ENCODE measurements at places on chromosomes 6 and 20. TPM values are rescaled to one million over a fixed set of nuclear protein-coding genes. Genes with fewer than 3 reads are reported as not detected.

DNA sequence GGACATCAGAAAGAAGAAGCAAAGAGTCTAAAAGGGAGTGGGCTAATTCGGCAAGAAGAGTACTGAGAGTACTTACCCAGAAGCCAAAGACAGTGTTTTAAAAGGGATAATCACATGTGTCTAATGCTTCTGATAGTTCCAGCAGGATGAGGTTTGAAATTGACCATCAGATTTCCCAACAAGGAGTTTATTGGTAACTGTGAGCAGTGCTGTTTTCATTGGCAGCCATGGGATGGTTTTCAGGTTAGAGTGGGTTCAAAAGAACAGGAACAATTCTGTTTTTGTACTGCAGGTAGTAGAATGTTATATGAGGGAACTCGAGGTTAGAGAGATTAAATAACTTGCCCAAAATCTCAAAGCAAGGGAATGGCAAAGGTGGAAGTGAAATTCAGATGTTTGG, 8.5 kb downstream of the RNF217 start:
- DNase-seq, result no peak

DNA sequence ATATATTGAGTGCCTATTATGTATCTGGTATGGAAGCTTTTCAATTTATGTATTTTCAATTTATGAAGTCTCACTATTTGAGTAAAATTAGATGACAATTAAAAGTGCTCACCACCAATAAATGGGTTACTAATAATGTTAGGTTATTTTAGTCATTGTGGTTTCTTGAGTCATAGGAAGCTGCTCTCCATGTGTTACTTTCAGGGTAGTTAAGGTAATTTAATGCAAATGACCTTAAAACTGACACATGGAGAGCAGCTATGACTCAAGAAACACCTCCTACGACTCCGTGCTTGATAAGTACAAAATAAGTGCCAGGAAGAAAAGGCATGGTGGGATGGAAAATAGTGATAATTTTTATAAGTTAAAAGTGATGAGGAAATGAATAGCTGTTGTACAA, 16.5 kb upstream of the TINAG start:
- DNase-seq, result no peak

GRCh38 chr6:35635601-35636597, 52.8 kb downstream of the FKBP5 start:
- no peak for DNase-seq

Gene PRDM1
- total RNA-seq, result 17.6 TPM

Gene GLP1R
- total RNA-seq, result not detected

Gene PRL
- total RNA-seq, result not detected

Gene SFT2D1
- total RNA-seq, result 65.0 TPM

GRCh38 chr20:47605673-47606413, 104.2 kb downstream of the NCOA3 start:
- DNase-seq, result no peak

GRCh38 chr20:5691918-5692618, 58.1 kb upstream of the SHLD1 start:
- DNase-seq, result no peak

- DNase-seq, result no peak
Measured at GRCh38 chr6:56833127-56833791, 121.6 kb upstream of the BEND6 start.

Gene RIPOR2
- 2.0 TPM for total RNA-seq

Gene SLC17A1
- total RNA-seq, result not detected

Gene C6orf163
- 1.1 TPM for total RNA-seq

Gene PANK2
- 31.3 TPM for total RNA-seq

- no peak for DNase-seq
Measured at GRCh38 chr6:168376120-168376519, 56.5 kb upstream of the DACT2 start.

Gene LZTS3
- total RNA-seq, result 8.3 TPM

Gene CDH22
- 0.13 TPM for total RNA-seq

DNA sequence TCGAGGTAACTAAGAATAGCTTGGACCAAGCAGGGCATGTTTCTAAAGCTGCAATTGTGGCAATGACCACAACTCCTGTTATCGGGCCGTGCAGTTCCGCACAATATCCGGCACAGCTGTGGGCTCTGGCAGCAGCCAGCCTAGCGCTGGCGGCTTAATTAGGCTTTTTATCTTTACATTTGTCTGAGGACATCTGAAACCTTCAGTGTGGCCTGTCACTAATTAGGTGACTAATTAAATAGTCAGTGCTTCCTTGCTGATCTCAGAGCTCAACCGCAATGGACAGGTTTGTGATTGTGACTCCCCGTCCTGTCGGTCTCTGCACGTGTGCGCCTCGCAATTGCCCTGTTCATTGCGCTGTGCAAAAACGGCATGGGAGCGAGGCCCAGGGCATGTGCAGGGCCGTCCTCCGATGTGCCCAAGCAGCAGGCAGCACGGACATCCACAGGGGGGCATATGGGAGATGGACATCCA, 134.8 kb upstream of the INSM1 start:
- DNase-seq, result no peak

DNA sequence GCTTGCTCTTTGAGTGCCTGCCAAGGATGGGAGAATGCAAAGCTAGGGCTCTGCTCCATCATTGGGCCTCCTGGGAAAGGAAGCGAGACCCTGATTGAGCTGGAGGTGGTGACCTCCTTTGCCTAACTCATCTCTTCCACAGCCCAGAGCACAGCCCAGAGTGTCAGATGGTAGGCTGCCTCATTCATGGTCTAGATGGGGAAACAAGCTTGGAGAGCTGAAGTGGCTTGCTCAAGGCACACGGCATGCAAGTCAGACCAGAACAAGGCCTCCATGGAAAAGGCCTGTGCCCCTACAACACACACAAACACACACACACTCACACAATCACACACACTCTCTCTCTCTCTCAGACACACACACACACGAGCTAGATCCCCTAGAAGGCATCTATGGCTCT, 17.5 kb downstream of the TGM3 start:
- DNase-seq, result no peak

DNA sequence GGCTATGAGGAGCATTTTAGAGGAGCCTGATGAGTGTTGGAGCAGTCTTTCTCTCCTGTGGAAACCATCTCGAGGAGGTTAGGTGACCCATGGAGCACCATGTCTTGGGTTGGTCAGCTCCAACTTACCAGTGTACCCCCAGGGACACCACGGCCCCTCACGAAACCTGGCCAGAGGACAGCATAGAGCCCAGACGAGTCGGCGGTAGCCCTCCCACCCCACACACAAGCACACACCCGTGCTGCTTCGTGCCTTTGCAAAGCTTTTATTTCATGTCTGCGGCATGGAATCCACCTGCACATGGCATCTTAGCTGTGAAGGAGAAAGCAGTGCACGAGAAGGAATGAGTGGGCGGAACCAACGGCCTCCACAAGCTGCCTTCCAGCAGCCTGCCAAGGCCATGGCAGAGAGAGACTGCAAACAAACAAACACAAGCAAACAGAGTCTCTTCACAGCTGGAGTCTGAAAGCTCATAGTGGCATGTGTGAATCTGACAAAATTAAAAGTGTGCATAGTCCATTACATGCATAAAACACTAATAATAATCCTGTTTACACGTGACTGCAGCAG, 53.6 kb downstream of the EZR start:
- no peak for DNase-seq

DNA sequence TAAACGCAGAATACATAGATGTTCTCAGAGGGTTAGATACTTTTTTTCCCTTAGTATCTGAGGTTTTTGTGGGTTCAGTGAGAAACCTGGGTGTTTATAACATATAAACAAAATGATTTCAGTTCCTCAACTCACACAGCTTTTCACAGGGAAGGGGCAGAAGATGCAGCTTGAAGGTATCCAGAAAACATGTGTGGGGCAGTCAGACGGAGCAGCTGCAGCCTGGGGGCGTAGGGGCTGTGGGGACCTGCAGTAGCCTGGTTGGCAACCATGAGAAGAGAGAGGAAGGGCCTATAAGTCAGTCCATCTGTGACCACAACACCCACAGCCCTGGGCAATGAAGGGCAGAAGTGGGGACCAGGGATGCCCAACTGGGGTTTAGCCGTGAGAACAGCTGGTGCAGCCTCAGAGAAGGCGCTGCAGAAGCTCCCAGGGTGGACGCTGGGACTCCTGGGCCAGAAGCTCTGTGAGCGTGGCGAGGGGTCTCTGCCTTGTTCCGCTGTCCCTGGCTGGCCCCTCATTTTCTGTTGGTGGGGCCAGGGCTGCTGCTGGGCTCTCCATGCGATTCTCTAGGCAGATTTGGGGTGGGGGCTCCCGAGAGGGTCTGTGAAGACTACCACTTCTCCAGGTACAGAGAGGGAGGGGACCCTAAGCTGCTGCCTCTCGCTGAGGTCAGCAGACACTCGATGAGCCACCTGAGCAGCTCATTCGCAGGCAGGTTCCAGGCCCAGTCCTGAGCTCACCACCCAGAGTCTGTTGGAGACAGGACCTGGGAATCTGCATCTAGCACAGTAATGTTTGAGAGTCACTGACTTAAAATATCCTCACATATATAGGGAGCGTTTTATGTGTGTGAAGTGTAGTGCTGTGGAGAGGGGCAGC, 181.2 kb downstream of the ZDHHC14 start:
- no peak for DNase-seq

Gene BPIFA1
- not detected for total RNA-seq

DNA sequence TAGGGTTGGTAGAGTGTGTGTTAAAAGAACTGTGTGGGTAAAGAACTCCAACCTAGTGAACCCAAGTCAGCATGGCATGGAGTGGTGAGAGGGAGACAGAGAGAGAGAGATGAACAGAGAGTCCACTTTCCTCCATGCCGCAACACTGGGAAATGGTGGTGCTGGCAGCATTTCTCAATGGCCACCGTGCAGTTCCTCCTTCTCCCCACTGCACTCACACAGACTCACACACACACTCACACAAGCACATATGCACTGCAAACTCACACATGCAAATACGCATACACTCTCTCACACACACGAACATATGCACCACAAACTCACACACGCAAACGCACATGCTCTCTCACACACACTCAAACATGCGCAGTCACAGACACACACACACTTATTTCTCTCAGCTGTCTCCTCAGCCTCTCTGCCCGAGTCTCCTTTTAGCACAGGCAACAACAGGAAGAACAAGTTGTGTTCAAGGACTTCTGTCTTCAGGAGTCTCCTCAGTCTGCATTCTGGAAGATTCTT, 66.5 kb upstream of the LY86 start:
- no peak for DNase-seq

Gene AIF1
- 5.0 TPM for total RNA-seq

GRCh38 chr6:117601811-117602150, 530 bp downstream of the GOPC start:
- peak; percentile 34 for DNase-seq

GRCh38 chr6:51019806-51020205, 201.1 kb downstream of the TFAP2B start:
- no peak for DNase-seq

Gene COL21A1
- 0.79 TPM for total RNA-seq

Gene OSER1
- 31.9 TPM for total RNA-seq

- peak; percentile 62 for DNase-seq
Measured at GRCh38 chr6:83193747-83194566, 800 bp downstream of the RWDD2A start.

- no peak for DNase-seq
Measured at GRCh38 chr6:116557893-116558292, 4.3 kb downstream of the CALHM4 start.

GRCh38 chr6:170025341-170025911, 265.5 kb downstream of the DLL1 start:
- DNase-seq, result no peak

GRCh38 chr6:77457720-77458349, 5.5 kb downstream of the HTR1B start:
- peak; percentile 59 for DNase-seq

GRCh38 chr6:149384464-149384863, 15.6 kb upstream of the SUMO4 start:
- DNase-seq, result no peak

- no peak for DNase-seq
Measured at GRCh38 chr6:168385037-168385759, 55.8 kb upstream of the SMOC2 start.

Gene SNHG17
- 36.4 TPM for total RNA-seq

GRCh38 chr20:9241232-9241692, 172.4 kb downstream of the PLCB4 start:
- DNase-seq, result no peak

DNA sequence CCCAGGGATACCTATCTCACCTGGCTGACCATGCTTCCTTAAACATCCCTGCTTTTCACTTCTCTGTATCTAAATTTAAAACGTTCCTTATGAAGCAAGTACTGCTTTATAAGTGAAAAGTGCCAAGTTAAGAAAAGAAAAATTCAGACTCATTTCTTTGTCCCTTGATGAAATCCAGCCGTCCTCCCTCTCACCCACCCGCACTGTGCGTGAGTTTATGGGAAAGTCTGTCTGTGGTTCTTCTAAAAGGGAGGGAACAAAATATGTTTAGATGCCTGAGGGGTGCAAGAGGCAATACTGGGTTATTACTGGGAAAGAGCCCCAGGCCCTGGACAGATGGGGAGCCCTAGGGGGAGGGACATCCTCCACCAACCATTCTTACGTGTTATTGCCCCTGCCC, 31.2 kb downstream of the SPDEF start:
- no peak for DNase-seq

GRCh38 chr6:157263146-157263545, 60.2 kb downstream of the TMEM242 start:
- DNase-seq, result no peak

Gene TAAR5
- total RNA-seq, result not detected

DNA sequence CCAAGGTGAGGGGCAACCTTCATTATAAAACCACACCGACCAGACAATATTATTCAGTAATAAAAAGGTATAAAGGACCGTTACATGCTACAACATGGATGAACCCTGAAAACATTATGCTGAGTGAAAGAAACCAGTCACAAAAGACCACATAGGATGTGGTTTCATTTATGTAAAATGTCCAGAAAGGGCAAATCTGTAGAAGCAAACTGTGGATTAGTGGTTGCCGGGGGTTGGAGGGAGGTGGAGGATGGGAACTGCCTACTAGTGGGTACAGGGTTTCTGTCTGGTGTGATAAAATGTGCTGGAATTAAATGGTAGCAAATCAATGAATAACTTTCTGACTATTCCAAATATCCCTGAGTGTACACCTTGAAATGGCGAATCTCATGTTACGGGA, 10.2 kb upstream of the PRND start:
- DNase-seq, result no peak

- peak; percentile 38 for DNase-seq
Measured at GRCh38 chr6:81487489-81487888, 265.0 kb downstream of the TENT5A start.

DNA sequence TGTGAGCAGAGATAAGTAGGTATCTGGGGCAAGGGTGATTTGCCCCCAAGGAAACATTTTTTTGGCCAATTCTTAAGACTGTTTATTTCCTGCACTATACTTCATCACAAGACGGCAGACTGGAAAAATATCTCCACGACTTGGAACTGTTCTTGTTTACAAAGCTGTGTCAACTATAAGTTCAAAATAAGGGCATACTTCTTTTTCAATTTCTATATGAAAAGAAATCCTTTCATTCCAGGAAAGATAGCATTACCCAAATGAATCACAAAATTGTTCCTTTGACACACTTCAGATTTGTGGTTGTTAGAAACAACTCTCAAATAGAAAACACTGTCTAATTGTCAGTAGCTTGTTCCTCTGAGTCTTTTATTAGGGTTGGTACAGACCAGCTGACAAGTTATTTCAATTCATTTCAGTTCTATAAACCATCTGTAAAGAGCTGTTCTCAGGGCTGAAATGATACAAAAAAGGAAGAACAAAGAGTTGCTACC, 212.9 kb upstream of the PRDM1 start:
- DNase-seq, result no peak

Data from colonic mucosa (tissue), 4 donors.